ENCODE measurements at places on chromosomes 16 and 17. TPM values are rescaled to one million over a fixed set of nuclear protein-coding genes. Genes with fewer than 3 reads are reported as not detected.

NTN1 gene
- total RNA-seq, result 0.33 TPM

SOCS7 gene
- total RNA-seq, result 22.0 TPM

GUCY2D gene
- not detected for total RNA-seq

CD79B gene
- total RNA-seq, result 18.1 TPM

DNA sequence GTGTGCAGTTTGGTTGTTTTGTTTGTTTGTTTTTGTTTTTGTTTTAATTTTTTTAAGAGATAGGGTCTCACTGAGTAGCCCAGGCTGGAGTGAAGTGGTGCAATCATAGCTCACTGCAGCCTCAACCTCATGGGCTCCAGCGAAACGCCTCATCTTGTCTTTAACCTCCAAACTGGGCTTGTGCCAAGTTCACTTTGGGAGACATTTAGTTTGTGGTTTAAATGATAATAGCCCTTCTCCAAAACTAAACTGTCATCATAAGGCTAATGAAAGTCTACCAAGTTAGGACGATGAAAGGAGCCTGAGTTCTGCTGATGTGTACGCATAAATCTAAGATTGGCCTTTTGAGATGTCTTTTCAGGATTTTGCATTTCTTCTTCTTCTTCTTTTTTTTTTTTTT lies 6.5 kb upstream of the CARD14 start:
- DNase-seq, result no peak

- no peak for DNase-seq
These were observed 622 bp downstream of the GPRC5B start for GRCh38 chr16:19883966-19884485.

Measured in CD8-positive, alpha-beta memory T cell (primary cell).